ENCODE measurements at places on chromosomes 4 and X. TPM values are rescaled to one million over a fixed set of nuclear protein-coding genes. Genes with fewer than 3 reads are reported as not detected.

- DNase-seq = no peak
These were observed 1080.8 kb upstream of the AGA start for GRCh38 chr4:178523038-178523437.

- DNase-seq = no peak
These were observed 22.9 kb upstream of the COX7B2 start for GRCh38 chr4:46931981-46932380.

- DNase-seq = no peak
These were observed 10.8 kb downstream of the NOX1 start for GRCh38 chrX:100863326-100863864.

GRCh38 chr4:172686021-172686420, 482.6 kb upstream of the GALNT7 start:
- DNase-seq = no peak

- peak; percentile 35 for DNase-seq
These were observed 32.4 kb upstream of the THOC2 start for GRCh38 chrX:123764967-123765871.

DNA sequence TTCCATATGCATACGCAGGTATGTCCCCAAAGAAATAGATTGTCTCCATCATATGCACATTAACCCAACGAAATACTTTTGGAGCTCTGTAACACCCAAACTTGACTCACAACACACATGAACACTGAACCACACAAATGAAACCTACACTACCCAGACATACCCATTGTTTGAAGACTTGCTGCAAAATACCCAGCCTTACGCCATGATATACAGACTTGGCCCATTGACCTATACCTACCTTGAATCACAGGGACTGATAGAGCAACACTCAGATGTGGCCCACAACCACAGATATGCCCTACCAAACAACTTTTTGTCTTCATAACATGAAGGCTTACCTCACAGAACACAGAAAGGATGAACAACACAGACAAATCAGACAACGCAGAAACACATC, 15.9 kb downstream of the LINC00632 start:
- no peak for DNase-seq

DNA sequence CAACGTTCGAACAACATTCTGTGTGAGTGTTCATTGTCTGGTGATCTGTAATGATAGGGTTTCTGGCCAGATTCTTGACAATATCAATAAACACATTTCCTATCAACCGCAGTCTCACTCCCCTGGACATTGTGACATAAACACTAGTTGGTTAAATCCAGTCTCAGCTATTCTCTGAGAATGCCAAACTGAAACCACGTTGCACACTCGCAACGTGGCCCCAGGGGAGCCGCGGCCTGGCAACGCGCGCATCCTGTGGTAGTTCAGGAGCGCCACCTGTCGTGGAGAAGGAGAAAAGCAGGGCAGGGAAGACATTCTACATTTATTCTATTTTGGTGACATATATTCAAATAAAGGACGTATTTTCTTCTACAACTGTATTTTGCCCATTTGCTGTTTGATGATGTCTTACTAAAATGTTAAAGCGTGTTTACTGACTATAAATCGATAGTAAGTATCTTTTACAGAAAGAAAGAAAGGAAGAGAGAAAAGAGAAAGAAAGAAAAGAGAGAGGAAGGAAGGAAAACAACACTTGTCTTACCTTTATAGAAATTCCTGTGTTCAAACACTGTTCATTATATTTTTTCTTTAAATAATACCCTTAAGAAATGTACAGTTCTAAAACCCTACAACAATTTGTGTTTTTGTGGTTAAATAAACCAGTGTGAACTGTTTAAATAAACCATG, 738.3 kb upstream of the FRG1 start:
- peak; percentile 26 for DNase-seq

The SLC16A2 gene
- total RNA-seq = 9.0 TPM

The SATL1 gene
- 0.51 TPM for total RNA-seq

The CENPVL2 gene
- total RNA-seq = 1.4 TPM

The NPFFR2 gene
- 0.96 TPM for total RNA-seq

The PGK1 gene
- 162 TPM for total RNA-seq

All from progenitor cell of endocrine pancreas (in vitro differentiated cells).